ENCODE measurements at places on chromosomes 11 and 22.

- DNase-seq: no peak
Measured at GRCh38 chr11:36492724-36493304, 17.3 kb downstream of the TRAF6 start.

GRCh38 chr11:111379602-111380136, 594 bp upstream of the POU2AF1 start:
- no peak for DNase-seq

GRCh38 chr11:38553148-38553547, 1955.1 kb upstream of the RAG2 start:
- no peak for DNase-seq

- DNase-seq: no peak
Measured at GRCh38 chr11:70862093-70862492, 390.3 kb downstream of the SHANK2 start.

DNA sequence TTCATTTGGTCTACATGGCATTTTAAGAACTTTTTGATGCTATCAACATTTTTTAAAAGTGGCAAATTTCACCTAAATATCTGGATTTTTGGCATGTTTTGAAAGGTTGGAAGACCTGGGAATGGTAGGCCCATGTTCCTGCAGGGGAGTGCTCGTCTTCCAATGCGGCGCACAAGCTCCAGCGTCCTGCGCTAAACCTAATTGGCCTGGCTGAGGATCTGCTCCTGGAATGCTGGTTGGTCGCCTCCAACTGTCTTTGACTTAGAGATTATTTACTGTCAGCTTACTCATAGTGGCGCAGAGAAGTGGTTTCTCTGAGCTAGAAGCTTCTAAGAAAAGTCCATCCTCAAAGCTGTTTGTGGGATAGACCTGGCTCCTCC, 626 bp upstream of the LIMK2 start:
- no peak for DNase-seq

DNA sequence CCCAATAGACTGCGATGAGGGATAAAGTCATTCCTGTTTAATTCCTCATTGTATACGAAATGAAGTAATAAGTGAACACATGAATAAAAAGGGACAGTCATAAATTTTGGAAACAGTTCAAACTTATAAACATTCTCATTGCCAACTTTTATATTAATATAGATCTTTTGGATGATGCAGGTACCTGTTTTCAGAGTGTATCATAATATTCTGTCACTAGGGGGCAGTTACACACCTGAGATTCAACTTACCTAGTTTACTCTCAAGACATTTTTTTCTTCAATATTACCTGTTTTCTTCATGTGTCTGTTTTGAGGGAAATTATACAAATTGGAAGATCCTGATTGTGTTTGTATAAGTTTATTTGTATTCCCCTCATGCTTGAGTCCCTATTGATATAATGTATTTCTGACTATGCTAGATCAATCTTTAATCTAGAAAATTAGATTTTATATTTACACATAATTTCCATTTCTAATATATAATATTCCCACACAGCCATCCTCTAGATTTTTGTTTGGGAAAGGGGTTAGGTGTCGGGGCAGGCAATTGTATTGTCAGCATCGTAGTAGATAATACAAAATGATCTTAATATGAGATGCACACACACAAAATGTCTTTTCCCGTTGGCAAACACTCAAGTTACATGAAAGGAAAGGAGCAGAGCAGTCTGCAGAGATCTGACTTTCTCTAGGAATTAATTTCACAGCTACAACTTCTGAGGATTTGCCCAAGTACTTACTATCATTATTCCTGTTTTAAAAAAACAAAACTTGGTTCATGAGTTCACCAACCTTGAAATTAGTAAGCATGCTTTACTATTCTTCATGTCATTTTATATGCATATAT, 18.4 kb downstream of the FDX1 start:
- DNase-seq: no peak

DNA sequence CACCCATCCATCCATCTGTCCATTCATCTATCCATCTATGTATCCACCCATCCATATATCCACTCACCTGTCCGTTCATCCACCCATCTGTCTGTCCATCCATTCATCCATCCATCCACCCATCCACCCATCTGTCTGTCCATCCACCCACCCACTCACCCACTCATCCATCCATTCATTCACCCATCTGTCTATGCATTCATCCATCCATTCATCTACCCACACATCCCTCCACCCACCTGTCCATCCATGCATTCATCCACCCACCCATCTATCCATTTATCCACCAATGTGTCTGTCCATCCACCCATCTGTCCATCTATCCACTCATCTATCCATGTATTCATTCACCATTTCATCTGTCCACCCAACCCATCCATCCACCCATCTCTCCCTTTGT, 33.3 kb downstream of the NADSYN1 start:
- no peak for DNase-seq

DNA sequence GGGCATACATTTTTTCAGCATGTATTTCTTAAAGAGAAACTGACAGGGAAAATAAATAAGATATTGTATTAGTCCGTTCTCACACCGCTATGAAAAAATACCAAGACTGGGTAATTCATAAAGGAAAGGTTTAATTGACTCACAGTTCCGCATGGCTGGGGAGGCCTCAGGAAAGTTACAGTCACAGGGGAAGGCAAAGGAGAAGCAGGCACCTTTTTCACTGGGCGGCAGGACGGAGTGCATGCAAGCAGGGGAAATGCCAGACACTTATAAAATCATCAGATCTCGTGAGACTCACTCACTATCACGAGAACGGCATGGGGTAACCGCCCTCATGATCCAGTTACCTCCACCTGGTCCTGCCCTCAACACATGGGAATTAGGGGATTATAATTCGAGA, 44.2 kb downstream of the PPFIA1 start:
- no peak for DNase-seq

- DNase-seq: no peak
Measured at GRCh38 chr22:45497351-45498145, 5.1 kb upstream of the FBLN1 start.

Data from activated T-helper 1 cell treated with Interleukin-2 at 50 U/mL for 16 hours (primary cell).